ENCODE measurements at places on chromosomes 7 and 10. TPM values are rescaled to one million over a fixed set of nuclear protein-coding genes. Genes with fewer than 3 reads are reported as not detected.

The GNG11 gene
- total RNA-seq = 35.6 TPM

The MAGI2 gene
- total RNA-seq = 0.51 TPM

The FAM204A gene
- total RNA-seq = 77.2 TPM

The AASS gene
- total RNA-seq = 0.06 TPM

The DKK1 gene
- 429 TPM for total RNA-seq

The TNKS2 gene
- 20.8 TPM for total RNA-seq

The GDF10 gene
- total RNA-seq = 0.12 TPM

The CALY gene
- total RNA-seq = 0.77 TPM

The SDK1 gene
- total RNA-seq = 0.37 TPM

The CNNM2 gene
- 6.5 TPM for total RNA-seq

The C7orf33 gene
- not detected for total RNA-seq

The STEAP1B gene
- not detected for total RNA-seq

The HKDC1 gene
- total RNA-seq = 21.3 TPM

The SVOPL gene
- not detected for total RNA-seq

The IL15RA gene
- 4.5 TPM for total RNA-seq

The SMO gene
- total RNA-seq = 13.8 TPM

The HABP2 gene
- total RNA-seq = 0.09 TPM

The SUN3 gene
- total RNA-seq = not detected

The SPDYE11 gene
- total RNA-seq = not detected

The FAM25A gene
- not detected for total RNA-seq

Data from A549 treated with RU486 at 1 μM for 4 hours (cell line).